ENCODE measurements at places on chromosomes 13 and 19. TPM values are rescaled to one million over a fixed set of nuclear protein-coding genes. Genes with fewer than 3 reads are reported as not detected.

DNA sequence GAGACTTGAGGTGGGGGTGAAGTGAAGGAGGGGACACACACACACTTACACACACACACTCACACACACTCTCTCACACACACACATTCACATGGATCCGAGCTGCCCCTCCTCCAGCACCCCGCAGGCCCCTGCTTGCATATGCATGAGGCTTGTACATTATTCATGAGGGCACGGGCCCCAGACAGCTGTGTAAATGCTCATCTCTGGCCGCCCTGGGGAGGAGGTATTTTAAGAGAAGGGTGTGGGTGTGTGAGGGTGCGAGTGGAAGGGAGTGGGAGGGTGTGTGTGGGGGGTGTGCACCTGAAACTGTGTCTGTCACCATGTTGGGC, 2.4 kb downstream of the NCAN start:
- no peak overlapping the region for H3K27ac ChIP-seq
- H3K4me3 ChIP-seq = no peak overlapping the region
- H3K36me3 ChIP-seq = no peaks in the 10 kb centered on the region

DNA sequence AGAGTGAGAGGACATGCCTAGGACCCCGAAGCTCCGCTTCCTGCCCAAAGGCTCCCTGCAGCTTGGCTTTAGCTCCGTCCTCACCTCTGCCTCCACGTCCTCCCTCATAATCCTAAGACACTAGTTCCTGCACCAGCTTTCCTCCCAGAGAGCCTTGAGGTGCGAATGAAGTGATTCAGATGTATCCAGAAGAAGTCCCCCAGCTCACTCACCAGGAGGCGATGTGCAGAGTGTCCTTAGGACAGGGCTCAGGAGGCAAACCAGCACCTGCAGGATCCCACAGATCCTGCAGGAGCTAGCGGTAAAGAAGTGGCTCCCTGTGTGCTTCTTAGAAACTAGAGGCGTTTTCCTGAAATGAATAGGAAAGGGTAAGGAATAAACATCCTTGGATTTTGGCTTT, 109.7 kb downstream of the HSPH1 start:
- H3K27ac ChIP-seq = no peak overlapping the region
- H3K36me3 ChIP-seq = no peaks in the 10 kb centered on the region
- H3K27me3 ChIP-seq = peaks cover 13% of the 10 kb centered on the region

DNA sequence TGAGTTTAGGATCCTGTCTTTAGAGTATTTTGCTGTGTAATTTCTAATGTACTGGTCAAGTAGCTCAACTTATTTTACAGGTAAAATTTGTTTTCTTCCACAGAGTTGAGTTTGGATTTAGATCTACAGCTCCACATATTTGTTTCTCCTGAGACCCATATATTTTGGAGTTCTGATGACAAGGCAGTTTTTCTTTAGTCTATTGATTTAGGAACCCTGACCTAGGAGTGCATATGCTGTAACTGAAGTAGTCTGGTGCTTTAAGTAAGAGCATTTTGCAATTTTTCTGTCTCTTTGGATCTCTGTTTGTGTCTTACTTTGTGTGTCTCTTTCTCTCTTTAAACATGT, 19.5 kb upstream of the SPRY2 start:
- H3K4me3 ChIP-seq = no peak overlapping the region
- H3K36me3 ChIP-seq = no peaks in the 10 kb centered on the region
- H3K27me3 ChIP-seq = peaks cover 7% of the 10 kb centered on the region
- no peak for DNase-seq

- peaks cover 98% of the 10 kb centered on the region for H3K27me3 ChIP-seq
- no peak overlapping the region for H3K27ac ChIP-seq
- H3K36me3 ChIP-seq = no peaks in the 10 kb centered on the region
- peaks cover 1% of the 10 kb centered on the region for H3K4me1 ChIP-seq
- H3K4me3 ChIP-seq = no peak overlapping the region
Observed at GRCh38 chr19:1761528-1762242, 8.4 kb downstream of the ONECUT3 start.

- no peak overlapping the region for H3K4me3 ChIP-seq
- DNase-seq = no peak
- H3K27me3 ChIP-seq = peaks cover 5% of the 10 kb centered on the region
- no peaks in the 10 kb centered on the region for H3K36me3 ChIP-seq
Observed at GRCh38 chr19:43425567-43426392, 11.1 kb downstream of the TEX101 start.

DNA sequence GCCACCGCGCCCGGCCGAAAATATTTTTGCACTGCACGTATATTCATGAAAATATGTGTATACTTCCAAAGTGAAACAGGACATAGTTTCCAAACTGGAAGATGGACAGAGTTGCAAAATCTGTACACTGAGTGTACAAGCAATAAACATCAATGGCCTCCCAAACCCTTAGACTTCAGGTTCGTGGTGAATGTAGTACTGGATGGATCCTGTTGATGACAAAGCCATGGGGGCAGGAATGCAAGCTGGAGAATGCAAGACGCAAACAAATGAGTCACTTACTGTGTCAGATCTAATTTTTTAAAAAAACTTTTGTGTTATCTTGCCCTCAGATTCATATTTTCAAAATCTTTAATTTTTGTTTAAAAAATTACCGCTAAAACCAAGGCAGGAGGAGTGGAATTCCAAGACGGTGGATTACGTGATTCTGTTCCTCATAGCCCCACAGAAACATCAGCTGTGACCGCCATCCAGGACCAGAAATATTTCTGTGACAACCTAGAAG, 12.7 kb upstream of the LILRA2 start:
- H3K27me3 ChIP-seq = peaks cover 21% of the 10 kb centered on the region
- no peaks in the 10 kb centered on the region for H3K4me1 ChIP-seq
- no peaks in the 10 kb centered on the region for H3K36me3 ChIP-seq
- no peak overlapping the region for H3K27ac ChIP-seq

- DNase-seq = no peak
- no peaks in the 10 kb centered on the region for H3K36me3 ChIP-seq
- no peak overlapping the region for H3K4me3 ChIP-seq
Observed at GRCh38 chr13:20336761-20337160, 104.6 kb upstream of the GJB6 start.

- H3K4me3 ChIP-seq = no peak overlapping the region
- H3K27me3 ChIP-seq = no peaks in the 10 kb centered on the region
- H3K27ac ChIP-seq = no peak overlapping the region
Observed at GRCh38 chr13:23687614-23688013, 117.4 kb downstream of the TNFRSF19 start.

DNA sequence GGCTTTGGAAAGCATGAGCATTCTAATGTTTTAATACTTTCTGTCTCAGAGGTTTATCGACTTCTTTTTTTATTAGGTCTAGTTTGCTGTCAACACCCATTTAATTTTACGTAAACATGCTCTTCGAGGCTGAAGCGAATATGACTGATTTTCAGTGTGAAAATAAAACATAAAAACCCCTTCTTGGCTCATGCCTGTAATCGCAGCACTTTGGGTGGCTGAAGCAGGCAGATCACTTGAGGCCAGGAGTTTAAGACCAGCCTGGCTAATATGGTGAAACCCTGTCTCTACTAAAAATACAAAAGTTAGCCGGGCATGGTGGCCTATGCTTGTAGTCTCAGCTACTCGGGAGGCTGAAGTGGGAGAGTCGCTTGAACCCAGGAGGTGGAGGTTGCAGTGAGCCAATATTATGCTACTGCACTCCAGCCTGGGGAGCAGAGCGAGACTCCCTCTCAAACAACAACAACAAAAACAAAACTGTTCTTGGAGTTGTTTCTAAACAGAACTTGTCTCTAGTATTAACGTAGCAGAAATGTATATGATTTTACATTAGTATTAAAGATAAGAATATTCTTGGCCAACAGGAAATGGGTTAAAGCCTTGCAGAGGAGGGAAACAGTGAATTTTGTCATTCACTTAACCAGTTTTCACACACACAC, 7.1 kb upstream of the IGFL3 start:
- H3K27ac ChIP-seq = no peak overlapping the region
- no peaks in the 10 kb centered on the region for H3K36me3 ChIP-seq
- no peaks in the 10 kb centered on the region for H3K4me1 ChIP-seq
- DNase-seq = no peak

DNA sequence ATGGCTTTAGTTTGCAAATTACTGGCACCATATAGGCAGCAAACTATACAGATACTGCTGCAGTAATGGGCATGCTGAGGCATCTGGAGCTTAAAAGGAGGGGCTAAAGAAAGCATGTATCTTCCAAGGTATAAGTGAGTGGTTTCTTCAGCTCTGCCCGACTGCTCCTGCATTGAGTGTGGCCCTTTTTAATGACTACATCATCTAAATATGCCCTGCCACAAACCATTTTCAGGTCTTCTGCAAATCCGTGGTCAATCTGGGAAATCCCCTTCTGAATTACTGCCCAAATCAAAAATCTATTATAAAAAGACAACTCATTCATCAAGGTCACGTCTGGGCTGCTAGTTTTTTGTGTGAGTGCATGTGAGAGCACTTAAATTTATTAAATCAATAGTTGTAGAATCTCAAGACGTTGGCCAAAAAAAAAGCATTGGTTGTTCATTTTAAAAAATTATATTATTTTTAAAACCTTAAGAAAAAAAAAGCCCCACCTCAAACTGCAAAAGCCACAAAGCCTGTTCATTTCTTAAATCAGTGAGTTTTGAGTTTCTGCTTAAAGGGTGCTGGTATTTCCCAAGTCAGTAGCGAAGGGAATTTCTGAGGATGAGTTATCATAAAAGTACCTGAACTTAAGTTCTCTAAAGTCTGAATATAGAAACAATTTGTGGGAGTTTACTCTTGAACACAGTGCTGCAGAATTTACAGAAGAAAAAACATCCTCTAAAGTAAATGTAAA, 16.3 kb downstream of the LCP1 start:
- peak overlapping the region; percentile 87 for H3K27ac ChIP-seq
- H3K36me3 ChIP-seq = peaks cover 64% of the 10 kb centered on the region
- H3K27me3 ChIP-seq = no peaks in the 10 kb centered on the region
- DNase-seq = peak; percentile 59

DNA sequence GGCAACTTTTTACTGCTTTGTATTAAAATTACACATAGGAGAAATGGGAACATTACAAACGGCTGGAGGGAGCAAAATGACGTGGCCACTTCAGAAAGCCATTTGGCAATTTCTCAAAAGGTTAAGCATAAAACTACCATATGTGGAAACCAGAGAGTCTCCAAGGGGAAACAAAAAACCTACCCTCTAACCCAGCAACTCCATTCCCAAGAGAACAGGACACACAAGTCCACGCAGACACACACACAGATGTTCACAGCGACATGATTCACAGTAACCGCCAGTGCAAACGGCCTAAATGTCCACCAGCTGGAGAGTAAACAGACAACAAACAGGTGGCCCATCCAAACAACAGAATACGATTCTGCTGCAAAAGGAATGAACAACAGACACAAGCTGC, 37.2 kb downstream of the STK24 start:
- DNase-seq = no peak
- no peaks in the 10 kb centered on the region for H3K27me3 ChIP-seq
- H3K27ac ChIP-seq = no peak overlapping the region
- H3K36me3 ChIP-seq = peaks cover 57% of the 10 kb centered on the region

DNA sequence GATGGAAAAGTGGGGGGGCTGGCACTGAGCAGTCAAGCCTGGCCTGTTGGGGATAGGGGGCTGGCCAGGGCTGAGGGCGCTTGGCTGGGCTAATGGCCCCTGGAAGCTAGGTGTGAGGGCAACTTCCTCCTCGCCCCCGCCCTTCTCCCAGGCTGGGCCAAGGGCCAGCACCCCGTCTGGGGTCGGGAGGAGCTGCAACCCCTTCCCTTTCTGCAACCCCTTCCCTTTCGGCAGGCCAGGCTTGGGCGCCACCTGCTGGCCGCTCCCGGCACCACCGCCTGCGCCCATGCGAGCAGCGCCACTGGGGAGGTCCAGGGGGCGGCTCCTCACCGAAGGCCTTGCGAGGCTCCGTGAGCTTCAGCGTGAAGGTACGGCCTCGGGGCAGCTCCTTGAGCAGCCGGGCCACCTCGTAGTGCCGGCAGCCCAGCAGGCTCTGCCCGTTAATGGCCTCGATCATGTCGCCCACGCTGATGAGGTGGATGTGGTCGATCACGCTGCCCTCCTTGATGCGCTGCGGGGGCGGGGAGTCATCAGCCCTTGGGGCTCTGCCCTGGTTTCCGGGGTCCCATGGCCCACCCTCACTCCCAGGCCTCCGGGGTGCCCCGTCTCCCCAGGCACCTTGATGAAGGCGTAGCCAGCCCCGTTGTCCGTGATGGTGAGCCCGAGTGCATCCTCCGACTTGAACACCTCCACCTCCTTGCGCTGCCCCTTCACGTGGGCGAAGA, 5.0 kb upstream of the PTGER1 start:
- peaks cover 1% of the 10 kb centered on the region for H3K27me3 ChIP-seq
- peak; percentile 78 for DNase-seq
- peaks cover 10% of the 10 kb centered on the region for H3K4me1 ChIP-seq
- H3K36me3 ChIP-seq = peaks cover 4% of the 10 kb centered on the region

Gene ZNF829
- total RNA-seq = 9.4 TPM

Gene SIAH3
- total RNA-seq = 0.33 TPM

Gene CCDC8
- 0.08 TPM for total RNA-seq

Gene SMAD9
- total RNA-seq = 0.10 TPM

Gene LRP3
- total RNA-seq = 0.91 TPM

Data from activated naive CD8-positive, alpha-beta T cell treated with anti-CD3 and anti-CD28 coated beads for 36 hours (primary cell).